ENCODE measurements at places on chromosomes 6 and 20.

DNA sequence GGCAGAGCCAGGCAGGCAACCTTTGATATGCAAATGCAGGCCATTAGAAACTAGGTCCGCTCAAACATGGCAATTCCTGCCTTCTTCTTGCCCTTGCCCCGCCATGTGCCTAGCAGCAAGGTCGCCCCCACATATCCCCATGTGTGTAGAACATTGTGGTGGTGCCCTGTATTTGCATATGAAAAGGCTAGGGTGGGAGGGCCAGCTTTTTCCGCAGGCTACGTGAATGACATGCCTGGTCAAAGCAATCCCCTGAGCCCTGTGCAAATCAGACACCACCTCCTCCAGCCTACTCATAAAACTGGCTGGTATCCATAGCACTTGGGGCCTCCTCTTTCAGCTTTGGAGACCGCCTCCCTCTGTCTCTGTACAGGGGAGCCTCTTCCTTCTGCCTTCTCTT lies 31.6 kb downstream of the GSTA2 start:
- DNase-seq, result no peak

DNA sequence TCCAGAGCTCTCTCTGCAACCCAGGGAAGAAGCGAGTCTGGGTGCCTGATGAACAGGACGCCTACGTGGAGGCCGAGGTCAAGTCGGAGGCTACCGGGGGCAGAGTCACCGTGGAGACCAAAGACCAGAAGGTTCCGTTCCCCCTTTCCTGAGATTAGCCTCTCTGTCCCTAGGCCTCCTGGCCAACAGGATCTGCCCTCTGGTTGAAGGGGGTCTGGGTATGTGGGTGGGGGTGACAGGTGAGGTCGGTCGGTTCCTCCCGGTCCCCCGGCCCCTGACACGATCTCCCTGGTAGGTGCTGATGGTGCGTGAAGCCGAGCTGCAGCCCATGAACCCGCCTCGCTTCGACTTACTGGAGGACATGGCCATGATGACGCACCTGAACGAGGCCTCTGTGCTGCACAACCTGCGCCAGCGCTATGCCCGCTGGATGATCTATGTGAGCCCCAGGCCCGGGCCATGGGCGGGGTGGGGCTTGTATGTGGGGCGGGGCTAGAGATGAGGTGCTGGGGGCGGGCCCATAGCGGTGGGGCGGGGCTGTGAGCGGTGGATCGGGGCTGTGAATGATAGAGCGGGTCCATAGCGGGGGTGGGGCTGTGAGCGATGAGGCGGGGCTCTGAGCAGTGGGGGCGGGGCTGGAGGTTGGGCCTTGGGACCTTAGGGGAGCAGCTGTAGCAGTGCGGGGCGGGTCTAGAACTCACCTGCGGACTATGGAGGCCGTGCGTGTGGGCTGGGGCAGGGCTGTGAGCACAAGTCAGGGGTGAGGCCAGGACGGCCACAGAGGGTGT lies 23.9 kb downstream of the MYH7B start:
- no peak for DNase-seq

- no peak for DNase-seq
These were observed 60.9 kb downstream of the C6orf58 start for GRCh38 chr6:127637830-127638409.

GRCh38 chr6:2984738-2985406 lies 13.5 kb upstream of the SERPINB6 start:
- no peak for DNase-seq

GRCh38 chr6:111013144-111013915 lies 31.5 kb downstream of the RPF2 start:
- no peak for DNase-seq

GRCh38 chr20:10381477-10381876 lies 52.5 kb downstream of the MKKS start:
- DNase-seq, result no peak

- no peak for DNase-seq
These were observed 80.8 kb upstream of the SLC22A16 start for GRCh38 chr6:110557199-110557598.

- DNase-seq, result no peak
These were observed 97.7 kb upstream of the KCNQ5 start for GRCh38 chr6:72524011-72524645.

GRCh38 chr20:49029203-49029602 lies 16.9 kb upstream of the CSE1L start:
- DNase-seq, result no peak

GRCh38 chr6:33144373-33144772 lies 47.9 kb downstream of the COL11A2 start:
- no peak for DNase-seq

DNA sequence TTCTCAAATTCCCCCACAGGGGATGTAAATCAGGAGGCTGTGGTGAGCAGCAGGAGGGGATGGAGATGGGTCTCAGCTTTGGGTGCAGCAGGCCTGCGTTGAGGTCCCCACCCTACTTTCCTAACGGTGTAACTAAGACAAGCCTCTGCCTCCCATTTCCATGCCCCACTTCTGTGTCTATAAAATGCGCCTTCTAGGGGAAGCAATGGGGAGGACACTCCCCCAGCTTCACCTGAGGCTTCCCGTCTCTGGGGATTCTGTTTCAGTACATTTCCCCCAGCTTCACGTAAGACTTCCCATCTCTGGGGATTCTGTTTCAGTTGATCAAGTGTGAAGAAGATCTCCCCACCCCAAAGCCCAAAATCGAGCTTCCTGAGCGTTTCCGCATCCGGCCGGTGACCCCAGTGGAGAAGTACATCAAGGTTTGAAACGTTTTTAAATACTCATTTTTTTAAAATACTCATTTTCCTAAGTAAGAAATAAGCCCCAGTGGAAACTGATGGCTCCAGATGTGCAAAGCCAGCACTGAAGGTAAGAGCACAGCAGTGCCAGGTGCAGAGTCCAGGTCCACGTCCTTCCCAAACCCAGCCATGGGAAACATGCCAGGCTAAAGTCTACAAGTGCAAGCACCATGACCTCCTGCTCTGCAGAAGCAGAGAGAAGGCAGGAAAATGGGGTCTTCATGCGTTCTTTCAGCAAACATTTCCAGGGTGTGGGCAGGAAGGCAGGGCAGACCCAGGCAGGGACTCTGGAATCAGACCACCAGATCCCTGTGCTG lies 73.1 kb downstream of the ANKRD60 start:
- no peak for DNase-seq

DNA sequence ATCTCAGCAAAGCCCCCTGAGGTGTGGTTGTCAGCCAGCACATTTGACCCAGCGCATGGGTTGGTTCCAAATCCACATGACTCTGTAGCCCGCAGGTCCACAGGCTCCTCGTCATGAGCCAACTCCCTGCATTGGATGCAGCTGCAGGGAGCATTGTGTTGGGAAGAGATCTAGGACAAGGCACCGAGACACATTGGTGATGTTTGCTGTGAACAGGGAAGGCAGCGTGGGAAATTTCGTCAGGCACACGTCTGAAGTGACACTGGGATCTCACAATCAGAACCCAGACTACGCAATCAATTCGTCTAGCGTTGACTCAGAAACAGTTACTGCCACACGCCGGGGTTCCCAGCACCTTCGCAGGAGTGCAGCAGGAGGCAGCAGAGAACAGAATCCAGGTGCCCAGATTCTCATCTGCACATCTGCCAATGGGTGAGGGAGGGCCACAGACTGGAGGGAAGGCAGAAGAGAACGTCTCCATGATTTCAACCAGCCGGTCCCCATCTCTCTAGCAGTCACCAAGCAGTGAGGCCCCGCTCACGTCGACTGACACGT lies 177.0 kb downstream of the TTLL2 start:
- no peak for DNase-seq

- DNase-seq, result no peak
These were observed 528.4 kb downstream of the PKHD1 start for GRCh38 chr6:51559059-51559458.

DNA sequence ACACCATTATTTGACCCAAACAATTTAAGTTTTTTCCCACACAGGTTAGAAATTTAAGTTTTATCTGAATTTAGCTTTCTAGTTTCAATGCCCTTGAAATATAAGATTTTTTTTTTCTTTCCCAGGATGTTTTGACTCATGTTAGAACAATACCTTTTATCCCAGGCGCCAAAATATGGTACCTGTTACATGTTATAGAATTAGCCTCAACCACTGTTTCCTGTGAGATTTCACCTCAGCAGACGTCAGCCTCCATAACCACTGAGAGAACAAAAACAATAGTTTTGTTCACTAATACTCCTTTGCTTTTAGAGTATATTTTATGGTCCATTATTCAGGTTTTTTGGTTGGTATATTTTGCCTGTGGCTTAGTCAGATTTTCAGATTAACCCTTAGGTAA lies 302.9 kb downstream of the CDKAL1 start:
- DNase-seq, result no peak

DNA sequence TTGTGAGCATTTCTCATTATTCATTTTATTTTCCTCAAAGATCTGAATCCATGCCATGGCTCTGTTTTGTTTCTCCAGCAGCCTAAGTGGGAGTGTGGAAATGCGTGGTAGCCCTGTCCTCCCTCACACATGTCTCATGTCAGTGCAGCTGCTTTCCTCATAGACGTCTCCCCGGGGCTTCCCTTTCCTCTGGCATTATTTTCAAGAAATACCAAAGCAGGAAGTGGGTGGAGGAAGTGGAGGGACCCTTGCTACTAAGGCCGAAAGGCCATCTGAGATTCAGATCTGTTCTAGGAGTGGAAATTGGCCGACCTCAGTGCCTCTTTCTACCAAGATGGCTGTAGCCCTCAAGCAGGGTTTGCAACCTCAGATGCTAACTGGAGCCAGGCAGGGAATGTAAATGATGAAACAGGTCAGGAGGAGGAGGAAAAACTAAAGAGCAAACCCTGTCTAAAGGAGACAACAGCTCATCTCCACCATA lies 420.9 kb upstream of the PLCB4 start:
- no peak for DNase-seq
